ENCODE measurements at places on chromosomes 13 and 19. TPM values are rescaled to one million over a fixed set of nuclear protein-coding genes. Genes with fewer than 3 reads are reported as not detected.

The SYCN gene
- polyA plus RNA-seq, result not detected

- peak; percentile 91 for DNase-seq
Measured at GRCh38 chr19:8158411-8159074, 9.2 kb upstream of the FBN3 start.

The SPACA6 gene
- 17.7 TPM for polyA plus RNA-seq

DNA sequence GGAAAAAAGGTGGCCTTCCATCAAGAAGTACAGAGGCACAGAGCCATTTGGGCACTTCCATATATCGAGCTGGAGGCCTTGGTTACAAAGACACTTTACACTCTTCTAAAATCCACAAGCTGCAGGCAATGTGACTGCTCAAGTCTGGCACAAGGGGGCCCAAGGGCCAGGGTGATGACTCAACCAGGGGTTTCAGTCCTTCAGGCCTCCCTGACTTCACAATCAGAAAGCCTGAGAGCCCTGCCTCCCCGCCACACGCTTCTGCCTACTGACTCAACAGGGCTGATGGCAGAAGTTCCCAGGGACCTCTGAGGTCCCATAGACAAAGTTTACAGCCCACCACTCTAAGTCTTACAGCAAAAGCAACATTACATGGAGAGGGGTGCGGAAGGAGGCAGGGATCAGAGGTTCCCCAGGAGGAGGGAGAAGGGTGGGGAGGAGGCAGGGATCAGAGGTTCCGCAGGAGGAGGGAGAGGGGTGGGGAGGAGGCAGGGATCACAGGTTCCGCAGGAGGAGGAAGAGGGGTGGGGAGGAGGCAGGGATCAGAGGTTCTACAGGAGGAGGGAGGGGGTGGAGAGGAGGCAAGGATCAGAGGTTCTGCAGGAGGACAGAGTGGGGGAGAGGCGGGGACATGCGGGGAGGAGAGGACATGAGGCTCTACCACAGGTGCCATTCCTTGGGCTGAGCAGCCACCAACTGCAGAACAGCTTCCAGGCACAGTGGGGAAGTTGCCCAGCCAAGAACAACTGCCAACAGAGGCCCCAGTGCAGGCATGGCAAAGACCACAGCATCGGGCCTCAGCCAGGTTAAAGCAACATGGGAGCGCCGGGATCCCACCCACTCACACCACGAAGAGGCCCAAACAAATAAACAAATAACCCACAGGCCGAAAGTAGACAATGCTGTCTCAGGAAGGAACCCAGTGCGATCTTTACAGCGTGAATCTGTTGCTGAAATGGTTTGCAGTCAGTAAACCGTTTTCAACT lies 52.0 kb downstream of the SLC7A1 start:
- peak; percentile 39 for DNase-seq

The MOB3A gene
- 27.7 TPM for polyA plus RNA-seq

GRCh38 chr19:5679289-5680083 lies 830 bp downstream of the MICOS13 start:
- peak; percentile 19 for DNase-seq

The HRC gene
- polyA plus RNA-seq, result 0.33 TPM

- DNase-seq, result peak; percentile 32
Measured at GRCh38 chr19:44512326-44513298, 12.3 kb upstream of the ZNF180 start.

DNA sequence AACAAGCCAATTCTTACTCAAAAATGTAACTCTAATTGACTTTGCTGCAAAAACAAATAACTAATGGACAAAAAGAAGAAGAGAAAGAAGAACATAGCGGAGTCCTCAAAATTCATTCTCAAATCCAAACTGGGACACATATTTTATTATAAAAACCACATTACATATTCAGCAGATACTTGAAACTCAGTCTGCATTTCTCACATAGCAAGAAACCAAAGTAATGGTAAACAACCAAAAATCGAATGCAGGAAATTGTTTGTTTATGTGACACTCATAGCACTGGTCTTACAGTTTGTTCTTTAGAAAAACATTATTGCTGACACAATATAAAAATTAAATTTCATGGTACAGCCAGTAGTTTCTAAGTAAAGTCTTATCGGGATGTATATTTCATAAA lies 789.8 kb downstream of the SLITRK6 start:
- DNase-seq, result no peak

The CKM gene
- 0.39 TPM for polyA plus RNA-seq

DNA sequence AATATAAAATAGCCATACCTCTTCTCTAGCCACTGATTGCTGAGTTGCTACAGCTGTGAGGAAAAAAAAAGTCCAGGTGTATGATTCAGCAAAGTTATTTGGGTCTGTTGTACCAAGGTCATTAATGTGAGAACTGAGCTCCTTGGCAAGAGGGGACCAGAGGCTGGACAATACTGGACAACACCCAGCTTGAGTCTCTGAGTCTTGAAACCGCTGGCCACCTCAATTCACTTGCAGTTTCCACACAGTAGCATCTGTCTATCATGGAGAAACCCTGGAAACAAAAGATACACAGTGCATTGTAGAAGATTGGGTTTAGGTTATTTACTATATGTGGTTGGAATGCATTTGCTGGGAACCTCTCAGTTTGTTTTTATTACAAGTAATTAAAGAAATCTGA lies 60.4 kb downstream of the WDFY2 start:
- DNase-seq, result no peak

- DNase-seq, result peak; percentile 59
Measured at GRCh38 chr13:110907951-110908898, 6.6 kb downstream of the ANKRD10 start.

The GNG8 gene
- 2.4 TPM for polyA plus RNA-seq

GRCh38 chr13:99230991-99231390 lies 27.2 kb downstream of the GPR18 start:
- no peak for DNase-seq
